ENCODE measurements at places on chromosomes 11 and 22. TPM values are rescaled to one million over a fixed set of nuclear protein-coding genes. Genes with fewer than 3 reads are reported as not detected.

The OR2AG2 gene
- 0.34 TPM for total RNA-seq

The FIBIN gene
- not detected for total RNA-seq

DNA sequence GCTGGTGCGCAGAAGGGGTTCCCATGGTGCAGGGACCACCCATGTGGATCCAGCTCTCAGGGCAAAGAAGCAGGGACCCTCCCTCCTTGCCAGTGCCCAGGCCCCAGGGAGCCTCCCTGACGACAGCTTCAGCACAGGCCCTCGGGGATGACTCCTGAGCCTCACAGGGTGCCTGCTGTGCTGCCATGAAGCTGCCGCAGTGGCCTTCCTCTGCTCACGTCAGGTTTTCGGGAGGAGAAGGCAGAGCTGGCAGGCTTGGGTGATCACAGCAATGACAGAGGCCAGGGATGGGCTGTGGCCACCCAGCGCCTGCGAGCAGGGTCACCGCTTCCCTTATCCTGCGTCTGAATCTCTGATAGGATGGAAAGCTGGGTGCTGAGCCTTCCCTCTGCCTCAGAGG, 276.2 kb downstream of the BRD1 start:
- no peak overlapping the region for H3K4me3 ChIP-seq
- peaks cover 11% of the 10 kb centered on the region for H3K36me3 ChIP-seq
- no peaks in the 10 kb centered on the region for H3K4me1 ChIP-seq

DNA sequence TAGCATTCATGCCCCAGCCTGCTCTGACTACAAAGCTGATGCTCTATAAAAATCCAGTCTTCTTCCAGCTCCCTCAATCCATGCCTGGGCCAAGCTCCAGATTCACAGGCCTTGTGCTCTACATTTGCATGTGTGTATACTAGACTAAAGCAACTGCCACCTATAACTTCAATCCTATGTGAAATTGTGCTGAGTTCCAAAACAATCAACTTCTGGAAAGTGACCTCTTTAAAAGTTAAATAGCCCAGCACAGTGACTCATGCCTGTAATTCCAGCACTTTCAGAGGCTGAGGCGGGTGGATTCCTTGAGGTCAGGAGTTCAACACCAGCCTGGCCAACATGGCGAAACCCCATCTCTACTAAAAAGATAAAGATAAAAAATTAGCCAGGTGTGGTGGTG, 114.3 kb upstream of the ZC3H12C start:
- DNase-seq: no peak
- H3K27ac ChIP-seq: no peak overlapping the region
- peaks cover 3% of the 10 kb centered on the region for H3K36me3 ChIP-seq
- H3K4me3 ChIP-seq: no peak overlapping the region
- H3K27me3 ChIP-seq: peaks cover 25% of the 10 kb centered on the region

The OR8G5 gene
- total RNA-seq: not detected

The SPDYC gene
- not detected for total RNA-seq

DNA sequence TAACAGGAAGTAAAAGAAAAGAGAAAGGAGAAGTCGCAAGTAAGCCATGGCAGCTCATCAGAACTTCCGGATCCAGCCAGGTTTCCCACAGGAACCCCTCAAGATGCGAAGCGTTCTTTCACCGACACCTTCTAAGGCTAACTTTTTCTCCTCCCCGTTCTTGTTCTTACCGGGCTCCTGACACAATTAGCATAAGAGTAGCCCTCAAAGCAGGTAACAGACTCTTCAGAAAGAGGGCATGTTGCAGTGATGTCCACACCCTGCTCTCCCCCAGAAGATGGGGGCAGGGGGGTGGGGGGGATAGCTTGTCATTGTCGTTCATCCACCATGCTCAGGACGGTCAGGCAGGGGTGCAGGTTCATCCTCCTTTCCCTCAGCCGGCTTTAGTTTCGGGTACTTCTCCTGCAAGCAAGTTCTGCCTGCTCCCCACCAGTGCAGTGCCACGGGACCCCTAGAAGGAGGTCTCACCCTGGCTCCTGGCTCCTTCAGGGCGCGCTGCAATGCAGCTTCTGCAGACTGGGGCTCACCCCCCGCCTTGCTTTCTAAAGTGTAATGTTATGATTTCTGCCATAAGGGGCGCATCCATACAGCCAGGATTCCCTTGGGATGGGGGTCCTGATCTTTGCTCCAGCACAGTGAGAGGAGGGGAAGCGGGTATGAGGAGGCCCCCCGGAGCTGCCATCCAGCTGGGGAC, 2.3 kb downstream of the OPCML start:
- H3K4me1 ChIP-seq: no peaks in the 10 kb centered on the region
- no peak overlapping the region for H3K27ac ChIP-seq
- H3K27me3 ChIP-seq: peaks cover 39% of the 10 kb centered on the region
- no peak overlapping the region for H3K4me3 ChIP-seq

The CD3G gene
- 139 TPM for total RNA-seq

The MS4A6A gene
- total RNA-seq: not detected

- DNase-seq: no peak
- peaks cover 59% of the 10 kb centered on the region for H3K36me3 ChIP-seq
- no peak overlapping the region for H3K27ac ChIP-seq
- H3K27me3 ChIP-seq: no peaks in the 10 kb centered on the region
- H3K4me1 ChIP-seq: peaks cover 30% of the 10 kb centered on the region
These were observed 95.4 kb downstream of the EXT2 start for GRCh38 chr11:44190883-44191230.

The A4GALT gene
- not detected for total RNA-seq

GRCh38 chr11:44817207-44817949, 90.6 kb downstream of the TSPAN18 start:
- H3K4me1 ChIP-seq: no peaks in the 10 kb centered on the region
- H3K27me3 ChIP-seq: no peaks in the 10 kb centered on the region
- DNase-seq: no peak
- H3K36me3 ChIP-seq: no peaks in the 10 kb centered on the region
- H3K27ac ChIP-seq: no peak overlapping the region

The MS4A3 gene
- total RNA-seq: not detected

DNA sequence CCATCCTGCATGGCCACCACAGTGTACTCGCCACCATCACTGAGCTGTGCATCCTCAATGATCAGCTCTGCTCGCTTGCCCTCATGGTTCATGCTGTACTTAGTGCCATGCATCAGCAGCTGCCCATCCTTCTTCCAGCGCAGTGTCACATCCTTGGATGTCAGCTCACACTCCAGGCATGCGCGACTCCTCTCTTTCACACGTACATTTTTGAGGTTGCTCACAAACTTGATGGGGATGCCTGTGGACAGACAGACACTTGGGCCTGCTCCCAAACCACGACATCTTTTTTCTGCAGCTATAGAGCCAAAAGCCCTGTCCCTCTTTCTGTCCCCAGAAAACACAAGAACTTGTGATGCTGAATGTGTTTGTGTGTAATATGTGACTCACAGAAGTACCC, 10.5 kb downstream of the IGSF22 start:
- no peak overlapping the region for H3K4me3 ChIP-seq
- no peaks in the 10 kb centered on the region for H3K4me1 ChIP-seq
- no peak for DNase-seq
- H3K27me3 ChIP-seq: peaks cover 14% of the 10 kb centered on the region

- no peaks in the 10 kb centered on the region for H3K36me3 ChIP-seq
- no peaks in the 10 kb centered on the region for H3K27me3 ChIP-seq
- no peak overlapping the region for H3K27ac ChIP-seq
- DNase-seq: no peak
These were observed 1058.2 kb downstream of the LRRC4C start for GRCh38 chr11:40401132-40401853.

- H3K4me1 ChIP-seq: no peaks in the 10 kb centered on the region
- H3K27me3 ChIP-seq: no peaks in the 10 kb centered on the region
- no peak overlapping the region for H3K4me3 ChIP-seq
- H3K27ac ChIP-seq: no peak overlapping the region
These were observed 65.2 kb downstream of the ARFGAP3 start for GRCh38 chr22:42791721-42792452.

DNA sequence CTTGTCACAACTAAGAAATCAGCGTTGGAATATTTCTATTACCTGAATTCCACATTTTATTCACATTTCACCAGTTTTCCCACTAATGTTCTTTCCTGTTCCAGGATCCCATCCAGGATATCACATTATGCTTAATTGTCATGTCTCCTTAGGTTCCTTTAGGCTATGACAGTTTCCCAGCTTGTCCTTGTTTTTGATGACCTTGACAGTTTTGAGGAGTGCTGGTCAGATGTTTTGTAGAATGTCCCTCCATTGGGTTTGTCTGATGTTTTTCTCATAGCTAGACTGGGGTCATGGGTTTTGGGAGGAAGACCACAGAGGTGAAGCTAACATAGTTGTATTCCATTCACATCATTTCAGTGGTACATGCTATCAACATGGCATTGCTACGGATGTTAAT, 80.8 kb upstream of the HEPHL1 start:
- DNase-seq: no peak
- no peaks in the 10 kb centered on the region for H3K4me1 ChIP-seq
- H3K4me3 ChIP-seq: no peak overlapping the region
- H3K27me3 ChIP-seq: no peaks in the 10 kb centered on the region
- no peak overlapping the region for H3K27ac ChIP-seq
- H3K36me3 ChIP-seq: no peaks in the 10 kb centered on the region

All from activated T-helper 2 cell treated with anti-CD3 and anti-CD28 coated beads, Interferon-gamma antibody, Interleukin-2, Interleukin-4, amounts not matched to agents 10 μg/mL and 5 μg/mL and 100 μg/mL, durations not matched to agents 14 hours and 24 hours and 36 hours (primary cell).